ENCODE measurements at places on chromosomes 13 and 19.

GRCh38 chr13:75881109-75881775 lies 245.1 kb downstream of the LMO7 start:
- DNase-seq = no peak

DNA sequence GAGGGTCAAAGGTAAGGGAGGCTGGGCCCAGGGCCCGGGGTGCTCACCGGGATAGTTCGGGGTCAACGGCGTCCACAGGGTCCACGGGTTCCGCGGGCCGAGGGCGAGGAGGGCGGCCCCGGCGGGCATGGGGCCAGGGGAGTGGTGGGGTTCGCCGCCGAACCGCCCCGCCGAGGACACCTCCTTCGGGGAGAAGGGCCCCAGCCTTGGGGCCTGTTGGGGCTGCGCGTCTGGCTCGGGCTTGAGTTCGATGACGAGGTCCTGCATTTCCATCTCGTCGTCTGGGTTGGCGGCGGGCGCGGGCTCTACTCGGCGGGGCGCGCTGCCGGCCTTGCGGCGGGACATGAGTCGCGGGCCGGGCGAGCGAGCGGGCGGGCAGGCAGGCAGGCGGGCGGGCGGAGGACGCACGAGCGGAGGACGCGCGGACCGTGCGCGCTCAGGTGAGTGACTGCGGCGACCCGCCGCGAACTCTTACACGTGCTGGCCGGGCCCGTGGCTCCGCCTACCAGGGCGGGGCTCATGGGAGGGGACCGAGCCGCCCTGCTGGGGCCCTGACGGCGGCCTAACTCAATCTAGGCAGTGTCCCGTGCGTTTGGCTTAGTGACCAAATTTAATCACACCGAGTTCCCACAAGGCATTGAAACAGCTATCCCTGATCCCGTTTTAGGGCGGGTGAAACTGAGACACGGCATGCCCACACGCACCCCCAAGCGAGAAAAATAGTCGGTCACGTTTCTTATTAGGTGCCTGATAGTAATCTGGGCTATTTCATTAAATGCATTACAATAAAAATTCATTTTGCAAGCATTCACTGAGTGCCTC lies at the start of gene ZNF296:
Gene ZNF296, minus strand, starts transcription at position 450 of the 822 bp plus-strand sequence. Its CDS starts 105 bp downstream, at position 345.
- DNase-seq = peak; percentile 72

- no peak for DNase-seq
These were observed 511.9 kb upstream of the KLF12 start for GRCh38 chr13:74646091-74646490.

- DNase-seq = no peak
These were observed 39.0 kb downstream of the SERTM1 start for GRCh38 chr13:36712770-36713169.

DNA sequence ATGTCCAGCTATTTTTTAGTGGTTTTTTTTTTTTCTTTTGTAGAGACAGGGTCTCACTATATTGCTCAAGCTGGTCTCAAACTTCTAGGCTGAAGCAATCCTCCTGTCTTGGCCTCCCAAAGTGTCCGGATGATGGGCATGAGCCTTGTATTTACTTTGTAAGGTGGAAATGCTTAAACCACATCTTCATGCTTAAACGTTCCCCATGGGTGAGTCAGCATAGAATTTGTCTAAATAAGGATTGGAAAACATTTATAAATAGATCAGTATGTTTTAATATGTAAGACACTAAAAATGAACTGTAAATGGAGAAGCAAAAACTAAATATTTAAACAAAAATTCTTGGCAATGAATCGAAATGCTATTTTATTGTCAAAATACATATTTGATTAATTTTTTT lies 698.0 kb downstream of the PCDH9 start:
- DNase-seq = no peak

DNA sequence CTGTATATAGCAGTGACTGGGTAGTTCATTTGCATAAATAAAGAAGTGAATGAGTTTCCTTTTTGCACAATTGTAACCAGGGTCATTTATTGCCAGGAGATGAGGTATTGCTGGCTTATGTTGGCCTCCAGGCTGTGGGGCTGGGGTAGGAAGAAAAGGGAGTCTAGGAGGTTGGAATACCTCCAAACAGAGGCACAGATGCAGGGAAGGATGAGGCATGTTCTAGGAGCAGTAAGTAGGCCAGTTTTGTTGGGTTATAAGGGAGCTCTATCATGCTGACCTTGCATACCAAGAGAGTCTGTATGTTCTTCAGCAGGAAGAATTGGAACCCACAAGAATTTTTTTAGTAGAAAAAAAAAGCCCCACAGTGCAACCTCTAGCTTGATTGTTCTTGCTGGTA lies 17.2 kb upstream of the CYSLTR2 start:
- DNase-seq = no peak

DNA sequence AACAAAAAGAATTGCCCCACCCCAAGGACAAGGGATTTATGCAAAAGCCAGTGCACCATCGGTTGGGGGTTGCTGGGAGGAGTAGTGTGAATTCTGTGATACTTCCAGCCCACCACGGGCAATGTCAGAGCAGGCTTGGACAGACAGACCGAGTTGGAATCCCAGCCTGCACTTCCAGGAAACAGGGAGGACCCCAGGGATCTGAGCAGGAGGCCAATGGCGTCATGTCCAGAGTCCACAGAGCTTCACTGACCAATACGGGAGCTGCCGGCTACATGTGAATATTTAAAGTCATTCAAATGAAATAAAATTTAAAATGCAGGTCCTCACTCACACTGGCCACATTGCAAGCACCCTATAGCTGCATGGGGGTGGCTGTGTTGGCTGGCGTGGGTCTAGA lies 10.9 kb downstream of the ZNRF4 start:
- DNase-seq = no peak

- no peak for DNase-seq
These were observed 36.4 kb downstream of the RASA3 start for GRCh38 chr13:114096031-114096485.

DNA sequence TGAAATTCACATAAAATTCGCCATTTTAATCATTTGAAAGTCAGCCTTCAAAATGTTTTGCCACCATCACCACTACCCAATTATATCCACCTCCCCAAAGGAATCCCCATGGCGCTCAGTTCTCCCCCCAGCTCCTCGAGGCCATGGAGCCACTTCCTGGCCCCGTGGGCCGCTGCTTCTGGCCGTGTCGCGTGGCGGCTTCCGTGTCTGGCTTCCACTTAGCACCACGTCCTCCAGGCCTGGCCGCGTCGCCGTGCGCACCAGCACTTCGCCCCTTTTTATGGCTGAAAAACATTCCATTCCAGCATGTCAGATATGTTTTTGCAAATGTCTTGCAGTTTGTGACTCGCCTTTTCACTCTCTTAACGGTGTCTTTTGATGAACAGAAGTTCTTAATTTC lies 46.7 kb upstream of the DCUN1D2 start:
- DNase-seq = no peak

GRCh38 chr19:10749435-10750384 lies 31.8 kb downstream of the DNM2 start:
- DNase-seq = no peak

DNA sequence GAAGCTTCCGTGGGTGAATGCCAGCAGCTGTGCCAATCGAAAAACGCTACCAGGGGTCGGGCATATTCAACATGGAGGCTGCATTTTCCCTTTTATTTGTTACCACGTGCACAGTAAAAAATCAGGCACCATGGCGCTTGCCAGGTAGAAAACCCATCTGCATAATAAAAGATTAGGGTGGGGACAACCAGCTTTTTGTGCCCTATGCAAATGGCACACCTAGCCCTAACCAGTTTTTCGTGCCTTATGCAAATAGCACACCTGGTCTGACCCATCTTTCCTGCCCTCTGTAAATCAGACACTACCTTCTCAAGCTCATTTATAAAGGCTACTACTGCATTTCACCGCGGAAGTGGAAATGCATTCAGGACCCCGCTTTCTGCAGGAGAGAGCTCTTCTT lies 62.1 kb upstream of the FREM2 start:
- DNase-seq = no peak

DNA sequence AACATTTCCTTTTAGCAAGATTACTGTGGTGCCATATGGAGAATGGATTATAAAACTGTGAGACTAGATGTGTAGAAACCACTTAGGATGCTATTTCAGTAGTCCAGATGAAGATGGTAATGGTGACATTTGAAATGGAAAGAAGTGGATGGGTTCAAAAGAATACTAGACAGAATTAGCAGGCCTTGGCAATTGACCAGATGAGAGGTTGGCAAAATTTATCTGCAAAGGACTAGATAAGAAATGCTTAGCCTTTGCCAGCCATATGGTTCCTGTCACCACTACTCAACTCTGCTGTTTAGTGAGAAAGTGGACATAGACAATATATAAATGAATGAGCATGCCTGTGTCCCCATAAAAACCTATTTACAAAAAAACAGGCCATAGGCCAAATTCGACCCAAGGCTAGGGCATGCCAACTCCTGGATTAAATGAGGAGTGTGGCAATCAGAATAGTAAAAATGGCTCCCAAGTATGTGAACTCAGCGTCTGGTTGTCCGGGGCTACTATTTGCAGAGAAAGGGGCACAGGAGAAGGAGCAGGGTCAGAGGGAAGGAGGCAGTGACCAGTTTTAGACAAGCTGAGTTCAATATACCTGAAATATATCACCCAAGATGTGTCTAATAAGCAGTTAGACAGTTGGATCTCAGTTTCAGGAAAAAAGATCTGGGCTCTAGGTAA lies 98.4 kb downstream of the ENOX1 start:
- DNase-seq = no peak

- no peak for DNase-seq
These were observed 178.6 kb downstream of the SHISA2 start for GRCh38 chr13:25873242-25873612.

DNA sequence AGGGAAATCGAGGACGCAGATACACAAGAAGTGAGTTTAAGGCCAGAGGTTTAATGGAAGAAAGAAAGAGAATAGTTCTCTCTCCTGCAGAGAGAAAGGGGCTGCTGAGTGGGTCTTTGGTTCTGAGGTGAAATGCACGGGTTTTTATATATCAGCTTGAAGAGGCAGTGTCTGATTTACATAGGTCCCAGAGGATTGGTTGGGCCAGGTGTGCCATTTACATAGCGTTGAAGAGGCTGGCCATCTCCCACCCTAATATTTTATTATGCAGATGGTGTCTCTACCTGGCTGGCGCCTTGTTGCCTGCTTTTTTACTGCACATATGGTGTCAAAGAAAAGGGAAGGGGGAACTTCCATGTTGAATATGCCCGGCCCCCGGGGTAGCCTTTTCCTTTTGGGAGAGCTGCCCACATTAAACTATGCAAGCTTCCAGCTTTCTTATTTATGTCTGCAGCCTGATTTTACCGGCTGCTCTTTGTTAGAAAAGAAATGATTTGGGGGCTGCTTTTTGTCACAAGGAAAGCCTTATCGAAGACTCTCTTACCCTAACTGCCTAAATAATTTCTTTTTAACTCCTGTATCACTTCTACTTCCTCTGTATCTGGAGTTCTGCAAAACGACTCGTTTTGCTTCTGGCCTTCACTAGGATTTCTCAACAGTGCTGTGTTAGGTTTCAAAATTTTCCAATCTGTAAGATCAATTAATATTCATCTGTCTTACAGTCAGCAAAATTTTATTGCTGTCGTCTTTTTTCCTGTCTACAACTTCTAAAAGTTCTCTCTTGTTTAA lies 268.5 kb downstream of the B3GLCT start:
- no peak for DNase-seq

DNA sequence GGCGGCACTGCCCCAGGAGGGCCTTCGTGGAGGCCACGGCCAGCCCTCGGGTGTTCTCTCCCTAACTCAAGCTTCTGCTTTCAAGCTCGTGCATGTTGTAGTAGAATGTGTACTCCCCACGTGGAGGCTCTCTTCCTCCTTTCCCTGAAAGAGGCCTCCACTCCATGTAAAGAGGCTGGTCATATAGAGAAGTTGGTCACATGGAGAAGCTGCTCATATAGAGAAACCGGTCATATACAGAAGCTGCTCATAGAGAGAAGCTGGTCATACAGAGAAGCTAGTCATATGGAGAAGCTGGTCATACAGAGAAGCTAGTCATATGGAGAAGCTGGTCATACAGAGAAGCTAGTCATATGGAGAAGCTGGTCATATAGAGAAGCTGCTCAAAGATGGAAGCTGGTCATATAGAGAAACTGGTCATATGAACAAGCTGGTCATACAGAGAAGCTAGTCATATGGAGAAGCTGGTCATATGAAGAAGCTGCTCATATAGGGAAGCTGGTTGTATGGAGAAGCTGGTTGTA lies 152.5 kb downstream of the COL4A1 start:
- no peak for DNase-seq

DNA sequence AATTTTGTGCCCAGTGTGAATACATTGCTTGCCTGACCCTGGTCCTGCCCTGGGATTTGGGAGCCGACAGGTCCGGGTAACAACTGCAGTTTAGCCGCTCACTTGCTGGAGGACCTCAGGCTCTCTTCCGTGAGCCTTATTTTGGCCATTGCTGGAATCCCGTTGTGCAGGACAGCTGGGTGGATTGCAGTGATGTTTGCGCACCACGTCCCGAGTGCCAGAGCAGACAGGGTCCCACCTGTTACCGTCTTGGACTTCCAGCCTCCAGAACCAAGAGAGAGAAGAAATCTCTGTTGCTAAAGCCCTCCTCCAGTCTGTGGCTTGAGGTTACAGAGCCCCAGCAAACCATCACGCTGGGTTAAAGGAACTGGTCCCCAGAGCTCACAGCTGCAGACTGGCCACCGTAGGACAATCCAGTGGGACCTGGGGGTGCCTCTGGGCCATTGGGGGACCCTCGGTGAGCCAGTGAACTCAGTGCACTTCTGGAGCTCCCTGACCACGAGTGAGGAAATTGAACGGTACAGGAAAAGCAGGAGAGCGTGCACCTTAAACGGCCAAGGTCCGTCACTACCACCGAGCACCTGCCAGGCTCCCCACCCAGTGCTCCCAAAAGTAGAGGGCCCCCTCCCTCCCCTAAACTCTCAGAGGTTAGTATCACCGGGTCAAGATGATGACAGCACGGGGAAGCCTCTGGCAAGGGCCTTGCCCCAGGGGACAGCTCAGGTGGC lies 92.9 kb downstream of the GNG7 start:
- DNase-seq = no peak

GRCh38 chr19:58556622-58557220 lies 1.7 kb downstream of the UBE2M start:
- DNase-seq = no peak

DNA sequence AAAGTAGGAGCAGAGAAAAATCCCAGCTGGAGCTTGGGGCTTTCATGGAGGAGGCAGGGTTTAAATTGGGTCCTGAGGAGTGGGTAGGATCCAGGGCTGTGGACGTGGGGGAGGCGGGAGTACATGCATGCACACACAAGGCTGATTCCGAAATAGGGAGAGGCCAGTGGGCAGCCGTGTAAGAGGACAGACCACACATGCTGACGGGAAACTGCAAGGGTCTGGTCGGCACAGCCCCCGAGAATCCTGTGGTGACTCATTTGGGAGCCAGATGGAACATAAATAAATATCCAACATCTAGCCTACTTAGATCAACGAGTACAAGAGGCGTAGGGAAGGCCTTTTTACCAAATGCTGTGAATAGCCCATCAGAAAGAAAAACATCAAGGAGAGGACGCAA lies 216.3 kb upstream of the ZNF507 start:
- no peak for DNase-seq

Measured in stimulated activated CD8-positive, alpha-beta memory T cell treated with anti-CD3 and anti-CD28 coated beads, Interleukin-7, amount 100 ng/mL, for 48 hours (primary cell).